ENCODE measurements at places on chromosomes 2 and 18. TPM values are rescaled to one million over a fixed set of nuclear protein-coding genes. Genes with fewer than 3 reads are reported as not detected.

- no peak for DNase-seq
Observed at GRCh38 chr2:226137201-226137811, 662.3 kb downstream of the IRS1 start.

Gene KLHL41
- 1.3 TPM for polyA plus RNA-seq

DNA sequence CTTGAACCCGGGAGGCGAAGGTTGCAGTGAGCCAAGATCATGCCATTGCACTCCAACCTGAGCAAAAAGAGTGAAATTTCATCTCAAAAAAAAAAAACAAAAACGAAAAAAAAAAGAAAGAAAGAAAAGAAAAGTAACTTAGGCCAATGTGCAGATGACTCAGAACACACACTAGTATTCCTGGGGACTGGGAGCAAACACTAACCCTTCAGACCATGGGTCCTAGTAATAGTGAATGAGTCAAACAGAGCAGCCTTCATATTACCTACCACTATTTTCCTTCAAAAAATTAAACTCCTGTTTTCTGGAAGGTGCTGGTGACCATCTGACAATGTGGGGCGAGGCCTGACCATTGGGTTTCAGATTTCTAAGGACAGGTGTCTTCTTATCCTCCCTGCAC is 253.4 kb downstream of the PIEZO2 start:
- DNase-seq = no peak

DNA sequence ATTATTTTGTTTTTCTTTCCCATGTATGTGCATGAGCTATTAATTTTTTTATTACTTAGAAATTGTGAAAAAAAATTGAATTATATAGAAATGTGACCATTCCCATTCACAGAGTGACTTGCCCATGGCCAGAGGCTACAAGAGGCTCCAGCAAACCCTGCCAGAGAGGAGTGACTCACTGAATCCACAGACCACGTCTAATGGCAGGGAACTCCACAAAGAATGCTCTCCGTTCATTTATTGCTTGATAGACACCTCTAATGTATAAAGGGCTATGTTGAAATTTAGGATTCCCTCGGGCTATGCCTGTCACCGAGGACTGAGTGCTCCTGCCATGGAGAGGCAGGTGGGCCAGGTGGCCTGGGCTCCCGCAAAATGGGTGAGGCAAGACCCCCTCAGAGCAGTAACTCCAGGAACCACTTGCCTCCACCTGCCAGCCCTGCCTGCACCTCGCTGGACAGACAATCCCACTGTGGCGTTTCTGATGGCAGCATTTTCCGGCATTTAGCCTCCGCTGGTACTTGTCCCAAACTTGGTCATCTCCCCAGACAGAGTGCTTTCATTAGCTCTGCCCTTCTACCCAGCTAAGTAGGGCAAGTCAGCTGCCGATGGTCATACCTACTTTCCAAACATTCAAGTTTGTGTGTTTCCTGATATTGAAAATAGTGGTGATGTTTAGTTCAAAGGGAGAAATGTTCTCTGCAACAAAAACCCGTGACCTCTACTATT is 200.3 kb downstream of the PRKCE start:
- DNase-seq = no peak

DNA sequence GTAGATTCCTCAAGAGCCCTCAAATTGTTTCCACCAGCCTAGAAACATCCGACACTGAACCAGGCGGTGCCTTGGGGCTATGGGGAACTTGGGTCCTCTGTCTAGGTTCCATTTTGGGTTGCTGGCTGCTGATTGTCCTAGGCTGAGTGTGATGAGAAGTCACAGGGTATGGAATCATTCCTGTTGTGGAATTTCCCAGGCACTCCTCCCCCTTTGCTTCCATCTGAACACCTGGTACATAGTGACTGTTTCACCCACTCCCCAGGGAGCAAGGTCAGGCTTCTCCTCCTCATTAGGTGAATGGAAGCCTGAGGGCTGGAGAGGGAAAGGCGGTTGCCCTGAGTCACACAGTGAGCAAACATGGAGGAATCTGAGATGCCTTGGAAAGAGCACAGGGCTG is 4.5 kb downstream of the KIF3C start:
- DNase-seq = no peak

GRCh38 chr2:123715467-123715982 is 309.6 kb upstream of the CNTNAP5 start:
- DNase-seq = no peak

- DNase-seq = no peak
Observed at GRCh38 chr2:62147610-62148301, 48.2 kb upstream of the B3GNT2 start.

Gene TBC1D8
- polyA plus RNA-seq = 33.2 TPM
